ENCODE measurements at places on chromosomes 1 and 21.

DNA sequence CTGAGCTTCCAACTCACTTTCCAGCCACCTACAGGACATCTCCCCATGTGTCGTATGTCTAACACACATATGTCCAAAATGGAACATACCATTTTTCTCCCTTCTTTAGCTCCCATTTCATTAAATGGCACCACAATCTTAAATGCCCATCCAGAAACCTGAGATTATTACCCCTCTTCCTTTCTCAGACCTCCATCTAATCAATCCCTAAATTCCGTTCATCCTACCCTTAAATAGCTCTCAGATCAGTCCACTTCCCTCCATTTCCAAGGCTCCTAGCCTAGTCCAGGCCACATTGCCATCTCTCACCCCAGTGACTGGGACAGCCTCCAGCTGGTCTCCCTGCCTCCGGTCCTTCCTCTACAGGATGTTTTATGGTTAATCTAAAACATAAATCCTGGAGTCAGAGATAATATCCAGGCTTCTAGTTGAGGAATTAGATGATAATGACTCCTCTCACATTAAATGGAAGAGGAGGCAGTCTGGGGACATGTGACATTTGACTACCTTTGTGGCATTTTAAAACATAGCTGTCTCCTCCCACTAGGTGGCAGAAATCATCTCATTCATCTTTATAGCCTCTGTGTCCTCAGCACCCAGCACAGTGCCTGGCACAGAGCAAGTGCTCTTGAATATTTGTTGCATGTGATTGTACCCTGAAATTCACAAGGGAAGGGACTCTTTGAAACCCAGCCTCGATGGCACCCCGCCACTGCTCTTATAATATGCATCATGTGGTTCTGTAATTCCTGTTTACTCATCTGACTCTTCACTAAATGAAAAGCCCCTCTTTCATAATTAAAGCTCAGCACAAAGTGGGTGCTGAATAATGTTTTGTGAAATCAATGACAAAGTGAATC is 102.3 kb downstream of the TMEM53 start:
- peak; percentile 25 for DNase-seq

- peak; percentile 5 for DNase-seq
Measured at GRCh38 chr1:53620061-53620855, 118.7 kb downstream of the GLIS1 start.

GRCh38 chr1:153608089-153608682 is 4.8 kb downstream of the S100A16 start:
- DNase-seq = peak; percentile 47

- no peak for DNase-seq
Measured at GRCh38 chr1:210917560-210918169, 216.3 kb downstream of the KCNH1 start.

- no peak for DNase-seq
Measured at GRCh38 chr1:17359808-17360207, 12.2 kb upstream of the PADI6 start.

DNA sequence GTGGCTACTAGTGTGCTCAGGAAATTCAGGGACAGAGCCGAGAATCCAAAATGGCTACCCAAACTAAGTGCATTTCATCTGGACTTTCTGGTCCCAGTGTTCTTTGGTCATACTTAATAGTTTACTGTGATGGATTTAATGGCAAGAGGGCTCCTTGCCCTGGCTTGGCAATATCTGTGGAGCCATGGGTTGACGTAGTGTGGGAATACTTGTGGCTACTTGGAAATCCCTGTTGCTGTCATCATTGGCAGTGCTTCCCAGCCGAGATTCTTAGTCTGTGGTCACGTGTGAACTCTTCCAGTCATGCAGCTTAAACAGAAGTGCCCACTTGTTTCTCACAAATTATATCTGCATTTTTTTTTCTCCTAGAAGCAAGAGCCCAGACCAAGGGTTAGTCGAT is 198.9 kb downstream of the HS2ST1 start:
- DNase-seq = peak; percentile 15

DNA sequence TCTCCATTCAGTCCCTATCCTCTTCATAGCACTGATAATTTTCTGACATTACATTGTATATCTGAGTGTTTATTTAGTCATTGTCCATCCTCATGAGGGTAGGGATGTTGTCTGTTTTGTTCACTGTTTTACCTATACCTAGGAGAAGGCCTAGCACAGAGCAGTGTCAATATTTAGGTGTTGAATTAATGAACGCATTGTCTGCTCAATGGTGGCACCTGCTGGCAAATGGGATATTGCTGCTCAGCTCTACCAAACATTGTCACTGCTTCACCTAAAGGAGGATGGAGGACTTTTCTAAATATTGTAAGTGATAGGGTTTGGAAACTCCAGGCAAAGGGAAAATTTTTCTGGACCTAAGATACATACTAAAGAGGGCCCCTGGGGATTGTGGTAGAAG is 243.9 kb downstream of the RRAGC start:
- DNase-seq = no peak

DNA sequence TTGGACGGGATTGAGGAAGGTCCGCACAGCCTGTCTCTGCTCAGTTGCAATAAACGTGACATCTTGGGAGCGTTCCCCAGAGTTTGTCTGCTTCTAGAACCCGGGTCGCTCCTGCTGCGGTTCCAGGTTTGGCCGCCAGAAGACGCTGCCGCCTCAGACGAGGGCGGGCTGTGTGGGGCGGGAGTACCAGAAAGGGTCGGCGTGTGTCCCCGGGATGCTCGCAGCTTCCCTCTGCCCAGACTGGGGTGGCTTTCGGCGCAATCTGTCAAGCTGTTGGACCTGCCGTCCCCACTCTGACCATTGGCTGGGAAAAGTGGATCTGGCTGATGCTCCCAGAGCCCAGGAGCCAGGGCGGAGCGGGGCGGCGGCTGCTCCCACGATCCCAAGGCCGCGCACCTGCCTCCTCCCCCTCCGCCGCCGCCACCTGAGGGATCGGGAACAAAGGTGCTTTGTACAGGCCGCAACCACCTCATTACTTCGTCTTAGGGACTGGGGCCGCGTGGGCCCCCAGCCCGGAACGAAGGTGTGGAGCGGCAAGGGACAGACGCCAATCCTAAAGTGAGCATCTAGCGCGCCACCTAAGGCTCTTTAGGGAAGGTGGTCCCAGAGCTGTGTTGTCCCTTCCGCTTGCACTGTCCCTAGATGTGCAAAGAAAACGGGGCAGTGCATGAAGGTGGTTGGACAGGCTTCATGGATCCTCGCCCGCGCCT is 683 bp upstream of the EFNA4 start:
- peak; percentile 59 for DNase-seq

DNA sequence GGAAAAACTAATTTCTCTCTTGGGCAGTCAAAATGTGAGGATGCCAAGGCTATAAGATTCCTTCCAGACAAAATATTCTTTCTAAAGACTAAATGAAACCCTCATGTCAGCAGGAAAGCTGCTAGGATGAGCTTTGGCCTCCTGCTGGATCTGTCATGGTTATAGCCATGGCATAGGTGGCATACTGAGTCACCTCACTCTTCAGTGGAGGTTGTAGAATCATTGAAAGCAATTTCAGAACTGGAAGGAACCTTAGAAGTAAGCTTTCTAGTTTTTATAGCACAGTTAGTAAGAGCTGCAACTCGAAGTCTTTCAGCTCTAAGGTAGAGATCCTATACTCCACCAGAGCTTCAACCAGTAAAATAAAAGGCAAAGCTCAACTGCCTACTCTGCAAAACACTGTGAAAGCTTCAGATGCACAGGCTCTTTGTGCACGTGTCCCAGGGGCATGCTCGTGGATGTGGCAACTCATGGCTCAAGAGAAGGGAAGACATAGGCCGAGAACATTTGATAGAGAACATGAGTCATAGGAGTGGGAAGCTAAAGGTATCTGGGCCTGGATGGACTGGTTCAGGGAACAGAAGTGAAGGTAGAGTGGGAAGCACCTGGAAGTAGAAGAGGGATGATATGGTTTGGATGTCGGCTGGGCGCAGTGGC is 5.8 kb downstream of the AVPR1B start:
- DNase-seq = peak; percentile 51

- DNase-seq = no peak
Measured at GRCh38 chr1:1221887-1222574, 8.1 kb upstream of the TNFRSF4 start.

- peak; percentile 17 for DNase-seq
Measured at GRCh38 chr1:163085904-163086268, 16.7 kb downstream of the RGS4 start.

DNA sequence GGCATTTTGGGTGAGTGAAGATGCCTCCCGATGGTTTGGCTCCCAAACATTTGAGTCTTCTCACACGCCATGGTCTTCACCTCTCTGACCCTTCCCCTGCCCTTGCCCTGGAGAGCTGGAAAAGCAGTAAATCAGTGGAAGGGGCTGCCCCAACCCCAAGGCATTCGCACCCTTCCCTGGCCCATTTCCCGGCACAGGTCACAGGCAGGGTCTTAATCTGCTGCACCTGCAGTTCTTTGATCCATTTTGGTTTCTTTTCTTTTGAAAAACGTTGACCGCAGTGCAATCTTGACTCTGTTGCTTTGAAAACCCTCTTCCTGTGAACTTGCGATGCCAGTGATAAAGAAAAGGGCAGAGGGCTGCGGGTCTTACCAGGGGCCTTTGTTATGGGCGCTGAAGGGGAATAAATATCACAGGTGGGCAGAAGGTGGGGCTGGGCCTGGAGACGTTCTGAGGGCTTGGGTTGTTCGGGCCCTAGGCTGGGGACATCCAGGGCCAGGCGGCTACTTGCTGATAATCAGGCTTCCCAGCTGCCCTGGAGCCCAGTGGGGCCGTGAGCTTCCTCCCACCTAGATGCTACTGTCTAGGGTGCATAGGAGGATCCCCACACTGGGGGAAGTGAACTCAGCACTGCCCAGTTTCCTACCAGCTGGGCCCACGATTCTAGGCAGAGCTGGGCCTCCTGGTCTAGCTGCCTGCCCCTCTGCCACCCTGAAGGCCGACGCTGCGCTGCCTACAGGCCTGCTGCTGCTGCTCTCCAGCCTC is 38.6 kb upstream of the EPS8L3 start:
- no peak for DNase-seq
